ENCODE measurements at places on chromosomes 2 and 18.

DNA sequence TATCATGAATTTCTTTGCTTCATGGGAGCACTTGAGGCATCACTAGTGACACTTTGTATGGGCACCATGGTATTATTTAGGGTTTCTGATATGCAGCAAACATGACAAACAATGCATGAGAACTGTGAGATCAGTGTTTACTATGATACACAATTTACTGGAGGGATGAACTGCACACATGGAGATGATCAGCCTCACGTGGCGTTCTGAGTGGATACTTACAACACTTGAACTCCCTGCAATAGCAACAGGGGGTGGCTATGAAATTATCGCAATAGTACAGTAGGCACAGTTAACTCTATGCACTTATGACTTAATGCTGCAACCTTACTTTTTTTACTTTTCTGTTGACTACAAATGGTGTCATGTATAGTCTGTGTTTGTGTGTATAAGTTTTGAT lies 18.5 kb upstream of the UGT1A8 start:
- DNase-seq, result no peak

DNA sequence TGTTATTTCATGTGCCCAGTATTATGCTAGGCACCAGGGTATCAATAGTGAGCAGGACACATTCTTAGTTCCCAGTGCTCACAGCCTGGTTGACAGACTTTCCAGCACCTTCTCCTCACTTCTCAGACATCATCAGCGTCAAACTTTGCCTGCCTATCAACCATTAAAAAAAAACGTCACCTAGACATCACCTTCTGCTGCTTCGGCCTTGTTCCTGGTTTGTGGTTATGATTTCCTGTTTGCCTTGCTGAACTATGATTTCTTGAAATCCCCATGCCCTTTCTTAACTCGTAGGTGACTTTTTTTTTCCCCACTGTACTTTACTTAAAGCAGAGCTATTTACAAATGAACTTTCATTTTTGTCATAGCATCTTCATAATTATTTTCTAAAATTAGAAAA lies 60.4 kb upstream of the NABP1 start:
- no peak for DNase-seq

- DNase-seq, result no peak
These were observed 1.5 kb downstream of the LOXL3 start for GRCh38 chr2:74551942-74552913.

GRCh38 chr2:97747716-97748115 lies 34.3 kb downstream of the ZAP70 start:
- DNase-seq, result no peak

GRCh38 chr2:189498205-189498604 lies 56.9 kb downstream of the WDR75 start:
- DNase-seq, result no peak

- no peak for DNase-seq
These were observed 56.0 kb upstream of the MEX3C start for GRCh38 chr18:51253476-51253875.

- DNase-seq, result no peak
These were observed 53.0 kb upstream of the CCDC150 start for GRCh38 chr2:196586511-196586991.
